BJ (cell line): ENCODE measurements at places on chromosomes 3 and 15. TPM values are rescaled to one million over a fixed set of nuclear protein-coding genes. Genes with fewer than 3 reads are reported as not detected.

GRCh38 chr3:191314109-191314728, 15.0 kb upstream of the CCDC50 start:
- no peak for DNase-seq

DNA sequence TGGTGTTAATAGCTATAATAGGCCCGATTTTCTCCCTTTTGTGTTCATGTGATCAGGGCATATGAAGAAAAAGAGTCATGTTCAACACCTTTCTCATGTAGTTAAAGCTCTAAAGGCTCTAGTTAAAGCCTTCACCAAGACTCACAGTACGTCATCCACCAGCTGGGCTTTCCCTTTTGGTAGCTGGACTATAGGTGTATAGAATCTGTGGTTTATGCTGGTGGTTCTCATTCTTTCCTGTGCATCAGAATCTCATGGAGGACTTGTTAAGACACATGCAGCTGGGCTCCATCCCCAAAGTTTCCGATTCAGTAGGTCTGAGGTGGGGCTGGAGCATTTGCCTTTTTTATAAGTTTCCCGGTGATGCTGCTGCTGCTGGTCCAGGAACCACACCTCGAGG, 31.0 kb downstream of the CFAP91 start:
- no peak for DNase-seq

Gene CX3CR1
- 0.45 and 0.51 TPM in 2 replicates for polyA plus RNA-seq

DNA sequence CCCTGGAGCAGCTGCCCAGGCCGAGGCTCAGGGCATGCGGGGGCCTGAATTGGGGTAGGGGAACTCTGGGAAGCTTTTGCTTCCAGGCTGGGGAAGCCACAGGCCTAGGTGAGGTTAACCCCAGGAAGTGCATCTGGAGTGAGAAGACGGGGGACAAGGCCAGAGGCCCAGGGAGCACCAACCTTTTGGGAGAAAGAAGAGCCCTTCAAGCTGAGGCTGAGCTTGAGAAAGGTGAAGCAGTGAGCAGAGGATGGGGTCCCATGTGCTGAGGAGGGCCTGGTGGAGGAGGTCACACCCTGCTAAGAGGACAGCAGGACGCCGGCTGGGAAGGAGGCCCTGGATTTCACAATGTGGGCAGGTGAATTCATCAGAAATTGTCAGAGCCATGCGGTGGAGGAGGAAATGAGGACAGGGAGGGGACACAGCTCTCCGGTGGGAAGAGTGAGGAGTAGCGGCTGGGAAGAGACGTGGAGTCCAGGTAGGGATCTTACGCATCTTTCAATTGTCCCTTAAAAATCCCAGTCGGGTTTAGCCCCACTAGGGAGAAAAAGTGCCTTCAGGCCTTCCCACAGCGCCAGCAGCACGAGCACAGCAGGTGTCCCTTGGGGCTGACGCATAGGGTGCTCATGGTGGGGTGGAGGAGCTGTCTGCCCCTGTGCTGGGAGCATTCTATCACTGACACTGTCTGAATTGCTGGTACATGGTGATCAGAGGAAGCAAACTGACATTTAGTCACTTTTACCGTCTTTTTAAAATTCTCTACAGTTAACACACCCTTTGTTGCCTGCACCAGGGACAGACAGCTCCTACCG, 50.9 kb downstream of the HCN4 start:
- no peak for DNase-seq

Gene TRAT1
- not detected in 2 replicates for polyA plus RNA-seq

DNA sequence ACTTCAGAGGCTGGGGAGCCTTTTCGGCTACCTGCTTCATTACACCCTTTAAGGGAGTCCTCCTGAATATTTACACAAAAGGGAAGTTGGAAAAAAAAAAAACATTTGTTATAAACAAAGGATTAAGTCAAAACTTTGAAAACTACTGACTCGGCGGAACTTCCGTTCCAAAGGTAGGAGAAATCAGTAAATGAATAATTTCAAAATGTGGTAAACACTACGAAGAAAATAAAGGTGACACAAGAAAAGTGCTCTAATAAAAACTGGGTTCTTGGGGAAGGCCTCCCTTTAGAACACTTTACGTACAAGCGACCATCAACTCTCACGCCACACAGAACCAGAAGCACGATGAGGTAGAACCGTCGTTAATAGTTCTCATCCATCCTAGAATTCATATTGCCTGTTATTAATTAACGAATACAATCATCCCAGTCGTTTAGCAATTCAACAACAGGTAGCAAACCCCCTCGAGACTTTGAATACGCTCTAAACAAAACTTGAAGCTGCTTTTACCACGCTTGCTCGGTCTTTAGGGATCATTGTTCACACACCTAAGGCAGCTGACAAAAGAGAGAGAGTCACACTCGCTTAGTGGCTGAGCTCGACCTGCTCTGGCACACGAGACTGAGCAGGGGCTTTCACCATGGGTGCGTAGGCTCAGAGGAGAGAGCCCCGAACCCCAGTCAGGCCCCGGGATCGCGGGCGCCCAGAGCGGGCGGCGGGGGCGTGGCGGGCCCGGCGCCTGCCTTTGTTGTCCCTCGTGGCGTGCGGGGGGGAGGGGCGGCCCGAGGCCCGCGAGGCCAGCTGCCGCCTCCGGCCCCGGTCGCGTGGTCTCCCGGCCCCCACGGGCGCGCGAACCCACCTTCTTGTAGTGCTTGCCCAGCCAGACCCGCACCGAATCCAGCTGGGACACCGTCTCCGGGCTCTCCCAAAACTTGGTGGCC, 680 bp downstream of the SMARCC1 start:
- DNase-seq: no peak

DNA sequence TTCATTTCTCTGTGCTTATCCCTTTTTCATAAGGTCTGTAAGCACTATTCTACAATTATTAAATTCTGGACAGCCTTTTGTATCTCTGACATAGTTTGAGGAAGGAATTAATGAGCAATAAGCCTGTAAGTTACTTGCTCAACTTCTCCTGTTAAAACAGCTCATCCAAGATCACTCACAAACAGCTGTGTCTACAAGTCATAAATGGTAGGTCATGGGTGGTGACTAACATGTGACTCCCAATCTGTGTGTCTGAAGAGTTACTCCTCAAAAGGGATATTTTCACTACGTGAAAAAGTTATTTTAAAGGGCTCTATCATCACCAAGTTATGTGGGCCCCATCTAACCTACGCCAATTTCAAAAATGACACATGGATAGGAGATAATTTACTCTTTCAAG, 145.2 kb upstream of the CBLB start:
- DNase-seq: peak; percentile 93

DNA sequence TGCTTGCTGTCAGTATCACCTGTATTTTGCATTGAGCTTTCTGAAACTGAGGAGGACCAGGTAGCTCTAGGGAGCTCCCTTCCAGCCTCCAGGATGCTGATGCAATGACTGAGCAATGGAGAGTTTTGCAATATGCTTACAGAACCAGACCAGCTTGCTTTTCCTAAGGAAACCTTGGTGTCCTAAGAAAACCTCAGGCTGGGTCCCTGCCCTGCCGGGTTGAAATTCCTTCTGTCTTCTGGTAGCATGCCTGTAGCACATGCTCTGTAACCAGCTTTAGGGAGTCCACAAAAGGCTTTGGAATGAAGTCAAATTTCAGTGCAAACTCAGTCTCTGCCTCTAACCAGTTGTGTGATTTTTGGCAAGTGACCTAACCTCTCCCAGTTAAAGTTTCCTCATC, 65.8 kb upstream of the GSK3B start:
- peak; percentile 100 for DNase-seq

DNA sequence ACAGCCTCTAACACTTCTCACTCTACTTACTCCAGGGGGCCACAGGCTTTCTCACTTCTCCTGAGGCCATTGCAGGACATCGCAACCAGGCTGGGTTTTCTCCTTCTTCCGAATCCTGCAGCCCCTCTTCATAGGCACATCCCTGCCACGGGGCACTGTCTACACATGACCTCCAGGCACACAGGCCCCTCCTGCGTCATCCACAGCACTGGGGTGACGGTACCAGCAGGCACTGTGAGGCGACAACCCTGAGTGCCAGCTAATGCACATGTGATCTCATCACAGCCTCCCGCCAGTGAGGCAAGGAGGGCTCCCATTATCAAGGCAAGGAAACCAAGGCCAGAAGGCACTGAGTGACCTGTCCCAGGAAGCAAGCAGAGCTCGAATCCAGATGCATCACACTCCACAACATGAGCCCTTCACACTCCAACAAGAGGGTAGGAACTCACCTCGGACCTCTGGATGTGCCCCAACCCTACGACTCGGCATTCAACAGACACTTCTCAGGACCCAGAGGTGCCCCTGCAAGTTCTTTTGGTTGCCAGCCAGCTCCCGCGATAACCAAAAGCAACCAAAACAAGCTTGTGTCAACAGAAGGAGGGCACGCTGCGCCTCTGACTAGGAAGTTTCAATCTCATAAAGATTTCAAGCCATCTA, 16.7 kb downstream of the FAM174B start:
- no peak for DNase-seq

Gene CYP8B1
- not detected in 2 replicates for polyA plus RNA-seq

GRCh38 chr3:131082871-131083863, 56.5 kb downstream of the NEK11 start:
- DNase-seq: no peak

DNA sequence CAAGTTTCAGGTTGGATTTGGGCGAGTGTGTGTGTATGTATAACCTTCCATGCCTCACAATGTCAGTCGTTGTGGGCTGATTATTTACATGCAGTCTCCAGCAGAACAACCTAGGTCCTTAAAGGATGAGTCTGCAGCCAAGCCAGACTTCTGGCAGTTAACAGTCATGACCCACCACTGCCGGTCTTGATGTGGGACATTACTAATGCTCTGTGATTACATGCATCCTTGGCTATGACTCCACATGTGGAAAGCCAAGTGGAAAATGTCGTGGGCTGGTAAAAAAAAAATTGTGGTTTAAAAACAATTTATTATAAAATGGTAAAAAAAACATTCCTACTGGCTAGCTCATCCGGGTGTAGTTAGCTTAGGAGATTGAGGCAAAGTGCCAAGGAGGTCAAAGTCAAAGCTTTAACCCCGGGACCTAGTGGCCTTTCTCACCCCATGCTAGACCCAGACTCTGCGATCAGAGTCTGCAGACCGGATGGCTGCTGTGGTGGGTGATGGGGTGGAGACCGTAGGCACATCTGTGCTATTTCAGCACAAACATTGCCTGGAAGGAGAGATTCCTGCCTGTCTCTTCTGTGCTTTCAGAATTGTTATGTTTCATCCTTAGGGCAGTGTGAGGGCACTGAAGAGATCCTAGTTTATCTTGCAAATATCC, 6.8 kb downstream of the RARRES1 start:
- DNase-seq: peak; percentile 97

DNA sequence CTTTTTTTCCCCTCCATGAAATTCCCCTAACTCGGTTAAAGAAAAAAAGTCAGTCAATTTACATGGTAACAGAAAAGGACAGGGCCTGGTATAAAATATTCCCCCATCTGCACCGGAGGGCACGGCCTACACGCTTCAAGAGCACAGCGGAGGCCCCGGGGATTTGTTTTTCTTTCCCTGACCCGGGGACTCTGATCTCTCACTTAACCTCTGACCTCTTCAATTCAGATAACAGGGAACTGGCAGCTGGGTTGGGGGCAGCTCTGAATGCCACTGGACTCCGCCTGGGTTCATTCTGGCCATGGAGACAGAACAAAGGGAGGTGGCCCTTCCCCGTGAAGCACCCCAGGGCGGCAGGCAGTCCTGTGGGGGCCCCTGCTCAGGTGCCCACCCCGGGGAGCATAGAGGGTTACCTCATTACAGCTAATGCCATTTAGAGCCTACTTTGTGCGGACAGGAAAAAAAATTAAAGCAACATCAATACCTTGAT, 257.5 kb downstream of the SHQ1 start:
- DNase-seq: no peak

Gene FBXW12
- not detected in 2 replicates for polyA plus RNA-seq

- no peak for DNase-seq
Measured at GRCh38 chr3:44232407-44232806, 9.3 kb upstream of the TOPAZ1 start.

Gene CLRN1
- not detected in 2 replicates for polyA plus RNA-seq

Gene ITIH1
- not detected in 2 replicates for polyA plus RNA-seq

DNA sequence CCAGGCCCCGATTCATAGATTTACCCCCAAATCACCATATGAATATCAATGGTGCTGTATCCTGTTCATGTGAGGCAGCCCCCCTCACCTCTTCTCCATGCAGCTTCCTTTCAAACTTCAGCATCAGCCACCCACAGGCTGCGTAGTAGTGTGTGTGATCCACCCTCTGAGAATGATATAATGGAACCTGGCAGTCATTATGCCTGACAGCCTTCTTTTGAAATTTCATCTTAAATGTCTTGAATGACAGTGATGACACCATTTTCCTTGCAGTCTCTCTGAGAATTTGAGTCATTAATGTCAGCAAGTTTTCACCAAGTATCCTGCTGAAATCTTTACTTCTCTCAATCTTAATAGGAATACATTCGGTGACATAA, 3.5 kb upstream of the CLRN1 start:
- no peak for DNase-seq

DNA sequence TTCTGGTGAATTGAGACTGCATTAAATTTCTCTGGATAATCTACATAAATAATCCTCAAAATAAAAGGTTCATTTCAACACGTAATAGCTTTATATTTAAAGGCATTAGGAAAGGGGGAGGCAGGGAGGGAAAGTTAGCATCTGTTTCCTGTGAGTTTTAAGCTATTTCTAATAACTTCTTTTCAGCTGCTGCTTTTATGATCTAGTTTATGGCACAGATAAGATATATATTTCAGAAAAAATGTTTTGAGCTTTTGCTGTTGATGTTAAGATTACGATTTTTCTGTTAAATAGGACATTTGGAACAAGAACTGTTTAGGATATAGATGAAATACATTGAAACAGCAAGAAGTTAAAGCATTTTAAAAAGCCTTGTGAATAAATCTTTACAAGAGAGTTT, 30.0 kb downstream of the UBE2E1 start:
- DNase-seq: no peak

GRCh38 chr3:141087076-141087777, 36.1 kb downstream of the SPSB4 start:
- no peak for DNase-seq

DNA sequence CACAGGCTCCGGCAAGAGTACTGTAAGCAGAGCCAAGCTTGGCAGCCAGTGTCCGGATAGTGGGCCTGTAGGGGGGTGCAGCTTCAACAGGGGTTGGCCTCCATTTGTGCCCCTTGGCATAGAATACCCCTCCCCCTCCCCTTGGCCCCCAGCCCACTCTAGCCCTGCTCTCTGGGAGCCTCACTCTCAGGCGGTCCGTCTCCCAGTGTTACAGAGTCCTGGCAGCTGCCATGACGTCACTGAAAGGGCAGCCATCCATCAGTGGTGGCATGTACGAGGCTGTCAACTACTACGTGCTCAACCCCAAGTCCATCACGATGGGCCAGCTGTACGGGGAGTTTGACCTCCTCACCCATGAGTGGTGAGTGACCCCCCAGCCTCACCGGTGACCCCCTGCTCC, 50.4 kb downstream of the DNAH1 start:
- no peak for DNase-seq

DNA sequence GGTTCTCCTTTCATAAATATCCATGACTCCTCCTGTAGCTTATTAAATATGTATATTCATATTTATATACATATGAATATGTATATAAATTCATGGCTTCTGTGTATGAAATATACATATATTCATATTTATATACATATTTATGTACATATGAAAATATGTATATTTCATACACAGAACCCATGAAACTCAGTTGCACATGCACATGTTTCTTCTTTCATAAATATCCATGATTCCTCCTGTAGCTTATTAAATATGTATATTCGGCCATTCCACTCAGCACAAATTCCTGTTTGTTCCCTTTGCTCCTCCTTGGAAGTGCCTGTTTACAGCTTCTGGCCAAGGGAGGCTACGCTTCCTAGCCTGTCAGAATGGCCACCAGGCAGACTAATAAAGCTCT, 221.6 kb downstream of the IL5RA start:
- DNase-seq: no peak

Gene EFCC1
- polyA plus RNA-seq: not detected in 2 replicates
